ENCODE measurements at places on chromosomes 4 and X. TPM values are rescaled to one million over a fixed set of nuclear protein-coding genes. Genes with fewer than 3 reads are reported as not detected.

- H3K36me3 ChIP-seq: no peaks in the 10 kb centered on the region
- H3K4me3 ChIP-seq: no peak overlapping the region
- DNase-seq: peak; percentile 39
- no peak overlapping the region for H3K27ac ChIP-seq
- no peaks in the 10 kb centered on the region for H3K4me1 ChIP-seq
Observed at GRCh38 chrX:25721564-25721963, 416.6 kb upstream of the MAGEB18 start.

- peak; percentile 60 for DNase-seq
- H3K27me3 ChIP-seq: no peaks in the 10 kb centered on the region
- no peak overlapping the region for H3K27ac ChIP-seq
- no peaks in the 10 kb centered on the region for H3K36me3 ChIP-seq
Observed at GRCh38 chr4:10582059-10582686, 102.4 kb downstream of the CLNK start.

The DOK7 gene
- not detected for total RNA-seq

The CENPVL1 gene
- total RNA-seq: 2.0 TPM

- H3K36me3 ChIP-seq: no peaks in the 10 kb centered on the region
- DNase-seq: no peak
- no peaks in the 10 kb centered on the region for H3K4me1 ChIP-seq
- no peaks in the 10 kb centered on the region for H3K27me3 ChIP-seq
- no peak overlapping the region for H3K4me3 ChIP-seq
Observed at GRCh38 chr4:17595471-17596005, 18.5 kb downstream of the LAP3 start.

The CT45A10 gene
- not detected for total RNA-seq

- no peaks in the 10 kb centered on the region for H3K36me3 ChIP-seq
- no peak overlapping the region for H3K4me3 ChIP-seq
- H3K27ac ChIP-seq: no peak overlapping the region
- no peaks in the 10 kb centered on the region for H3K4me1 ChIP-seq
- H3K27me3 ChIP-seq: no peaks in the 10 kb centered on the region
- DNase-seq: no peak
Observed at GRCh38 chrX:55818673-55819375, 101.3 kb downstream of the RRAGB start.

- no peaks in the 10 kb centered on the region for H3K4me1 ChIP-seq
- H3K27ac ChIP-seq: no peak overlapping the region
- no peak for DNase-seq
- no peak overlapping the region for H3K4me3 ChIP-seq
Observed at GRCh38 chrX:138925330-138925729, 213.8 kb upstream of the FGF13 start.

The SMIM10L2A gene
- total RNA-seq: 1.9 TPM

DNA sequence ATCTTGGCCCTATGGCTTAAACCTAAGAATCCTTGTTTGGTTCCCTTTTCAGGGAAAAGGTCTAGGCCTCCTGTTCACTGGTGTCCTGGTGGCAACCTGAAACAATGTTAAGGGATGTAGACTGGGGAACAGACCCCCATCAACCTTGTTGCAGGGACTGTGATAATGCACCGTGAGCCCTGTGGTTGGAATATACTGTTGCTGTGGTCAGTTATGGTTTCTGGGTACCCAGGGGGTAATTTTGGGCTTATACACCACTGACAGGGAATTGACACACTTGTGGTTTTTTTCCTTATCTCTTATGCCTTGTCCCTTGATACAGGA, 64.0 kb upstream of the WDR1 start:
- no peak overlapping the region for H3K4me3 ChIP-seq
- DNase-seq: no peak
- H3K27ac ChIP-seq: no peak overlapping the region
- H3K36me3 ChIP-seq: no peaks in the 10 kb centered on the region
- no peaks in the 10 kb centered on the region for H3K4me1 ChIP-seq
- H3K27me3 ChIP-seq: no peaks in the 10 kb centered on the region

DNA sequence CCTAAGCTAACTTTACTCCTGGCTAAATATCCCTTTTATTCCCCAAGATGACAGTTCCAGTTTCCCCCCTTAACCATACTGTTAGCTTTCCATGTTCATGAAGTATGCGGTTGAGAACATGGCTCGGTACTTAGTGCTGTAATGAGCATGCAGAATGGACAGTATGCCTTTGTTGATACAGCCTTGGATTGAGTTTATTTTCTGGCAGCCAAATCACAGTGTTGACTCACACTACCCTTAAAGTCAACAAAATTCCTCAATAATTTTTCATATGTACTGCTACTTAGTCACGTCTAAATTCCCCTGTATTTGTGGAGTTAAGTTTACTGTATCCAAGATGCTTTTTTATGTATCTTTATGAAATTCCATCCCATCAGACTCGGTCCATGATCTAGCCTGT, 1.4 kb upstream of the VEGFC start:
- H3K4me3 ChIP-seq: no peak overlapping the region
- H3K36me3 ChIP-seq: no peaks in the 10 kb centered on the region
- no peak overlapping the region for H3K27ac ChIP-seq
- no peak for DNase-seq

GRCh38 chr4:123616951-123617461, 220.4 kb downstream of the SPRY1 start:
- no peaks in the 10 kb centered on the region for H3K27me3 ChIP-seq
- no peaks in the 10 kb centered on the region for H3K36me3 ChIP-seq
- peak; percentile 45 for DNase-seq
- peaks cover 22% of the 10 kb centered on the region for H3K4me1 ChIP-seq
- H3K27ac ChIP-seq: no peak overlapping the region

- H3K27me3 ChIP-seq: no peaks in the 10 kb centered on the region
- no peaks in the 10 kb centered on the region for H3K36me3 ChIP-seq
- no peak for DNase-seq
- no peaks in the 10 kb centered on the region for H3K4me1 ChIP-seq
- H3K4me3 ChIP-seq: no peak overlapping the region
Observed at GRCh38 chr4:116005037-116005805, 891.8 kb upstream of the NDST4 start.

DNA sequence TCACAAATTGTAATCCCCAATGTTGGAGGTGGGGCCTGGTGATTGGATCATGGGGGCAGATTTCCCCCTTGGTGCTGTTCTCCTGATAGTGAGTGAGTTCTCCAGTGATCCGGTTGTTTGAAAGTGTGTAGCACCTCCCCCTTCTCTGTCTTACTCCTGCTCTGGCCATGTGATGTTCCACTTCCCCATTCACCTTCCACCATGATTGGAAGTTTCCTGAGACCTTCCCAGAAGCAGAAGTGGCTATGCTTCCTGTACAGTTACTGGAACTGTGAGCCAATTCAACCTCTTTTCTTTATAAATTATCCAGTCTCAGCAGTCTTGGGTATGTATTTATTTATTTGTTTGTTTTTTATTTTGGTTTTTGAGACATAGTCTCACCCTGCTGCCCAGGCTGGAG, 143.2 kb downstream of the CPE start:
- no peaks in the 10 kb centered on the region for H3K27me3 ChIP-seq
- no peak overlapping the region for H3K27ac ChIP-seq
- H3K36me3 ChIP-seq: no peaks in the 10 kb centered on the region
- no peak for DNase-seq

DNA sequence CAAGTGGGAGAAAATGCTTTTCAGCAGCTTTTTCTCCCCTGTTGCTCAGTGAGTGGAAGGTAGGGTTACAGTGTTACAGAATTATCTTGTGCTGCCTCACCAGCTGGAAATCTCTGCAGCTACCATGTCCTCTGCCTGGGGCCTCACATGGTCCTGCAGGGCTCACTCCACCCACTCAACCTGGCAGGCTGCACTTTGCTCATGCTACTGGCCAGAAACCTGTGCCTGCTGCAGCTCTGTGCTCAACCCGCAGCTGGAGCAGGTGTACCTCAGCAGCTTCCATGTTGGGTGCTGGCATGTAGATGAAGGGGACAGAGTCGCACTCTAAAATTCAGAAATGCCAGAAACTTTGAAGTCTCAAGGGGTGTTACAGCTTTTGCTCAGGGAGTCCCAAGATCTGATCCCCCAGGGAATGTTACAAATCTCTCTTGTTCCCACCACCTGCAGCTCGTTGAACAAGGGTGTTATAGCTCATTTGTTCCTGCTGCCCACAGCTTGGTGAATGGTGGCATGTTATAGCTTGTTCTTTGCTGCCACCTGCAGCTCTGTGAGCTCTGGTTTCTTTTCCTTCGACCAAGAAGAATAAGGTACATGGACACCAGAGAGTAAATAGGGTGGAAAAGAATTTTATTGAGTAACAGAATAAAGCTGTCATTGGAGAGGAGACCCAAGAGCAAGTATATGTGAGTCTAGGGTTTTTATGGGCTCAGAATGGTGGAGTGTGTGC, 845.8 kb downstream of the TECRL start:
- H3K27ac ChIP-seq: no peak overlapping the region
- H3K4me1 ChIP-seq: peaks cover 8% of the 10 kb centered on the region
- no peaks in the 10 kb centered on the region for H3K27me3 ChIP-seq
- no peak overlapping the region for H3K4me3 ChIP-seq

The SPOCK3 gene
- total RNA-seq: 0.21 TPM

- H3K4me1 ChIP-seq: no peaks in the 10 kb centered on the region
- H3K4me3 ChIP-seq: no peak overlapping the region
- H3K36me3 ChIP-seq: no peaks in the 10 kb centered on the region
- no peak for DNase-seq
- H3K27me3 ChIP-seq: no peaks in the 10 kb centered on the region
Observed at GRCh38 chr4:165625281-165625680, 246.5 kb downstream of the CPE start.

The TMEM255A gene
- 3.5 TPM for total RNA-seq

DNA sequence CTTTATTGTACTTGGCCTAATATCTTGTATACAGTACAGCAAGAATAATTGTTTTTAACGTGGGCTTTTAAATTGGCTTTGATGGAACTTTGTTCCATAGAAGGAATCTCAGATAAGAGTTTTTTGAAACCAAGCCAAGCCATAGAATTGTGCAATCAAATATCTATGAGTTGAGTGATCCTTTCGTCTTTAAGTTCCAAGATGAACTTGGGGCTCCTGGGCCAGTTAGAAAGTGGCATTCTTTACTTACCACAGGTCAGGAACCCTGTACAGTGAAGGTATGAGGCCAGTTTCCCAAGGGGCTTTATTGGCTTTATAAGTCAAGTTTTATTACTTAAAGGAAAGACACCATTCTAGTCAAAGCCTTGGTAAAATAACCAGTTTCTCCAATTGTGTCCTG, 2104.2 kb downstream of the PCDH7 start:
- no peak for DNase-seq
- H3K4me3 ChIP-seq: no peak overlapping the region
- no peaks in the 10 kb centered on the region for H3K36me3 ChIP-seq
